Smooth muscle cell of the pulmonary artery (primary cell): ENCODE measurements at places on chromosomes 1 and 21. TPM values are rescaled to one million over a fixed set of nuclear protein-coding genes. Genes with fewer than 3 reads are reported as not detected.

Gene LRRC71
- total RNA-seq: 0.13 TPM in 1 of 2 replicates, not detected in the other

Gene POLR3GL
- total RNA-seq: 7.0 and 10.2 TPM in 2 replicates

Gene KRTAP21-2
- total RNA-seq: not detected in 2 replicates

Gene NTMT2
- not detected in 2 replicates for total RNA-seq

Gene AADACL3
- not detected in 2 replicates for total RNA-seq

Gene FALEC
- 0.23 and 0.33 TPM in 2 replicates for total RNA-seq

Gene WNT3A
- not detected in 2 replicates for total RNA-seq

Gene PPFIA4
- 32.2 and 39.6 TPM in 2 replicates for total RNA-seq

Gene TMEM51
- total RNA-seq: 1.5 and 2.2 TPM in 2 replicates

Gene AMY2A
- not detected in 2 replicates for total RNA-seq

Gene LUZP1
- 21.0 and 26.5 TPM in 2 replicates for total RNA-seq

Gene KCNJ15
- total RNA-seq: 0.53 and 2.4 TPM in 2 replicates

Gene KISS1
- total RNA-seq: not detected in 2 replicates

Gene CD5L
- total RNA-seq: not detected in 2 replicates

Gene GREM2
- total RNA-seq: 5.4 and 14.7 TPM in 2 replicates

Gene FAM167B
- 0.98 and 2.3 TPM in 2 replicates for total RNA-seq

Gene B3GALT6
- total RNA-seq: 28.5 and 35.7 TPM in 2 replicates

Gene MED8
- 51.9 and 53.1 TPM in 2 replicates for total RNA-seq

Gene CLCA1
- total RNA-seq: not detected in 2 replicates

Gene CYP4B1
- total RNA-seq: not detected in 2 replicates

Gene CD1E
- total RNA-seq: not detected in 2 replicates

Gene MAEL
- total RNA-seq: 0.07 TPM in 1 of 2 replicates, not detected in the other

Gene OLIG2
- not detected in 2 replicates for total RNA-seq
